A549 treated with GW870086 at 1 μM for 4 hours (cell line): ENCODE measurements at places on chromosomes 7 and 10. TPM values are rescaled to one million over a fixed set of nuclear protein-coding genes. Genes with fewer than 3 reads are reported as not detected.

The TRPV5 gene
- total RNA-seq, result not detected in 5 replicates

The MAGI2 gene
- total RNA-seq, result 0.21 to 0.45 TPM (median 0.36 TPM) in 5 replicates

The CADPS2 gene
- 0.07 to 0.09 TPM (median 0.09 TPM) in 4 of 5 replicates, not detected in the other for total RNA-seq

The LHPP gene
- total RNA-seq, result 10.7 to 12.5 TPM (median 12.0 TPM) in 5 replicates

The TMEM236 gene
- 0.02 to 0.05 TPM (median 0.05 TPM) in 4 of 5 replicates, not detected in the other for total RNA-seq

The STEAP1B gene
- 0.22 to 0.23 TPM (median 0.23 TPM) in 3 of 5 replicates, not detected in the others for total RNA-seq

The GSTO2 gene
- total RNA-seq, result 1.5 to 3.3 TPM (median 1.9 TPM) in 5 replicates

The NKX2-3 gene
- 0.07 to 0.08 TPM (median 0.08 TPM) in 3 of 5 replicates, not detected in the others for total RNA-seq

The ECHDC3 gene
- 8.1 to 10.9 TPM (median 9.8 TPM) in 5 replicates for total RNA-seq

The GRID2IP gene
- total RNA-seq, result 0.03 TPM in 1 of 5 replicates, not detected in the others

The ZNF727 gene
- not detected in 5 replicates for total RNA-seq

The METTL27 gene
- total RNA-seq, result 7.1 to 11.1 TPM (median 10.1 TPM) in 5 replicates

The COL28A1 gene
- total RNA-seq, result 0.54 to 1.0 TPM (median 0.59 TPM) in 5 replicates

The CFAP58 gene
- 0.10 to 0.34 TPM (median 0.16 TPM) in 5 replicates for total RNA-seq

The ELN gene
- 0.06 to 0.16 TPM (median 0.08 TPM) in 5 replicates for total RNA-seq

The CCL24 gene
- total RNA-seq, result not detected in 5 replicates

The ZKSCAN1 gene
- total RNA-seq, result 6.8 to 10.2 TPM (median 9.1 TPM) in 5 replicates

The LRWD1 gene
- 25.5 to 31.2 TPM (median 29.0 TPM) in 5 replicates for total RNA-seq

The TEX36 gene
- not detected in 5 replicates for total RNA-seq
